ENCODE measurements at places on chromosomes 6 and 20. TPM values are rescaled to one million over a fixed set of nuclear protein-coding genes. Genes with fewer than 3 reads are reported as not detected.

The CGA gene
- not detected for total RNA-seq

GRCh38 chr6:111358454-111358853 is 124.6 kb downstream of the REV3L start:
- DNase-seq, result no peak

- DNase-seq, result peak; percentile 71
These were observed 98.4 kb downstream of the MRPL14 start for GRCh38 chr6:44028789-44029310.

- DNase-seq, result no peak
These were observed 23.3 kb downstream of the RBL1 start for GRCh38 chr20:37072293-37073196.

DNA sequence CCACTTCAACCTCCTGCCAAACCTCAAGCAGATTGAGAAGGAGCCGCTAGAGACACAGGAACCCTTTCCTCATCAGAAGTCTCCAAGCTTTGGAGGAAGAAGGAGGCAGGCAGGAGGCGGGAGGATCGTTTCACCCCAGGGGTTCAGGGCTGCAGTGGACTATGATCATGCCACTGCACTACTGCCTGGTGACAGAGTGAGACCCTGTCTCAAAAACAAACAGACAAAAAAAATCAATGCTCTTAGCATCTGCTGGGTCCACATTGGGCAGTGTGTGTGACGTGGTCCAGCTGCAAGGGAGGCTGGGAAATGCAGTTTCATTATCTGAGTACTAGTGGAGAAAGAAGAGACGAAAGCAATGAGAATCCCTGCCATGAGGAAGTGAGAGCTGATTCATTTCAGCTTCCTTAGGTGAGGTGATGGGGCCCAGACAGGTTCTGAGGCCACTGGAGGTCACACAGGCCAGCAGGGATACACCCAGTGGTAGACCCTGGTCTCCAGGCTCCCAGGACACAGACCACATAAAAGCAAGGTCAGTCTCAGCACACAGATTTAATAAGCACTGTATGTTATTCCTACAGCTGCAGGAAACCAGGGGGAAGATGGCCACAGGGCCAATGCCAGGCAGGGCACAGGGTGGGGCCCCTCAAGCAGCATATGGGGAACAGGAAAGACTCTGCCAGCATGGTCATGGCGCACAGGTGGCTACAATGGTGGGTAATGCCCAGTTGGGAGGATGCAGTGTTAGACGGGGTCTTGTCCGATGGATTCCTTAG is 4.3 kb downstream of the GFRA4 start:
- DNase-seq, result no peak

DNA sequence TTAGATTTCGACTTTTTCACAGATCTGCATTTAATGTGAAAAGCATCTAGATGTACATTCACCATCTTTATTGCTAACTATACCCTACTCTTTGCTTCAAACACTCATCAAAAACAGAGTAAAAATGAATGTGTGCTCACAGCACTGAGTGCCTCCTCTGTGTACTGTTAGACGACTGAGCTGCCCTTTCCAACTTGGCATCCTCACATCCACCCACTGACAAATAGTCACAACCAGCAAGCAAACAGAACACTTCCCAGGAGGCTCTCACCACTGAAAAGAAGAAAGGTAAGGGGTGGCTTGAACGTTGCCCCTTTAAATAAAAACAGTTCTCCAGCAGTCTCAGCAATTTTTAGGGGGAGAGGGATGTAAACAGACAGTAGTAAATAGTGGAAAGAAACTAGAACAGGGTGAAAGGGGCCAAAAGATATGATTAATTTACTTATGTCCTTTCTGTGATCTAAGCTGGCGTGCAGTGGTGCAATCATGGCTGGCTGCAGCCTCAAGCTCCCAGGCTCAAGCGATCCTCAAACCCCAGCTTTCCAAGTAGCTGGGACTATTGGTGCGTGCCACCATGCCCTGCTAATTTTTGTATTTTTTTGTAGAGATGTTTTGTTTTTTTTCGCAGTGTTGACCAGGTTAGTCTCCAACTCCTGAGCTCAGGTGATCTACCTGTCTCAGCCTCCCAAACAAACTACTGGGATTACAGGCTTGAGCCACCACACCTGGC is 48.7 kb downstream of the IPCEF1 start:
- DNase-seq, result no peak
